ELF-1 (cell line): ENCODE measurements at places on chromosomes 7 and 10.

DNA sequence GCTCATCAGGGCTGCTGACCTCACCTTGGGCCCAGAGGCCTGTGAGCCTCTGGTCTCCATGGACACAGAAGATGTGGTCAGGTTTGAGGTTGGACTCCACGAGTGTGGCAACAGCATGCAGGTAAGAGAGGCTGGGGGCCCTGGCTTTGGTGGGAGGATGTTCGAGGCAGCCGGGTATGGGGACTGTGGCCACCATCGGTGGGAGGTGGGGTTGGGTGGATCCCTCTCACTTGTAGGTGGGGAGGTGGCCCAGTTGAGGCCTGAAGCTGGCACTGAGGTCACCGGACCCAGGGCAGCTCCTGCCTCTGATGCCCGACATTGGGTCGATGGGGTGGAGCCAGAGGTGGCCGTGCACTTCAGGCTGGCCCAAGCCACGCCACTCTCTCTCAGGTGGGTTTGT is 406 bp downstream of the ZP3 start:
- no peak for DNase-seq

DNA sequence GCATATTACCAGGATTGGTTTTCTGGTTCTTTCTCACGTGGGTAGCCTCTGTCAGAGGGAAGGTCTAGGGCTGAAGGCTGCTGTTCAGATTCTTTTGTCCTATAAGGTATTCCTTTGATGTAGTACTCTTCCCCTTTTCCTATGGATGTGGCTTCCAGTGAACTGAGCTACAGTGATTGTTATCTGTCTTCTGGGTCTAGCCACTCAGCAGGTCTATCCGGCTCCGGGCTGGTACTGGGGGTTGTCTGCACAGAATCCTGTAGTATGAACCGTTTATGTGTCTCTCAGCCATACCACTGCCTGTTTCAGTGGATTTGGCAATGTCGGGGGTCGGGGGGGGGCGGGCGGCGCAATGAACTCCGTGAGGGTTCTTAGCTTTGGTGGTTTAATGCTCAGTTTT is 84.5 kb upstream of the C10orf90 start:
- peak; percentile 62 for DNase-seq

GRCh38 chr10:33363106-33363505 is 28.6 kb upstream of the NRP1 start:
- DNase-seq: no peak

GRCh38 chr10:113960617-113961181 is 83.0 kb upstream of the ADRB1 start:
- peak; percentile 44 for DNase-seq

DNA sequence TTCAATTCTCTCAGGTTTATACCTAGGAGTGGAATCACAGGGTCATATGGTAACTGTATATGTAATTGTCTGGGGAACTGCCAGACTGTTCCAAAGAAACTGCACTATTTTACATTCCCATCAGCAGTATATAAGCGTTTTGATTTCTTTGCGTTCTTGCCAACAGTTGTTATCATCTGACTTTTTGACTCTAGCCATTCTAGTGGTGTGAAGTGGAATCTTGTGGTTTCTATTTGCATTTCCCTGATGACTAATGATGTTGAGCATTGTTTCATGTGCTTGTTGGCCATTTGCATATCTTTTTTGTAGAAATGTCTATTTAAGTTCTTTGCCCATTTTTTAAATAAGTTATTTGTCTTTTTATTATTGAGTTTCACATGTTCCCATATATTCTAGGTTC is 44.3 kb upstream of the ZC3HAV1 start:
- DNase-seq: no peak

DNA sequence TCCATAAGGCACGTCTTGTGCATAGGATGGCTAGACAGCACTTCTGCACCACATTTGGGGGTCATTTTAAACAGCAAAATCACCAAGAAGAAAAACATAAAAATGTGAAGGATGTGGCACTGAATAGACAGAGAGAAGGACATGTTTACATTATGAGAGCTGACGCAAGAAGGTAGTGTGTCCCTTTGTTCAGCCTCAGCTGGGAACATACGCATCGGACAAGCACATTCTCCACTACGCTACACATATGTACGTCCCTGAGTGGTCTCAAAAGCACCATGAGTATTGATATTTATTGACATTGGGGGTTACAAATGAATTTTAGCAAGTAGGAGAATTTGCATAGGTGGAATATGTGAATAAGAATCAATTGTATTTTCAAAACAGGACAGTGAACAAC is 20.2 kb downstream of the DDC start:
- DNase-seq: no peak

DNA sequence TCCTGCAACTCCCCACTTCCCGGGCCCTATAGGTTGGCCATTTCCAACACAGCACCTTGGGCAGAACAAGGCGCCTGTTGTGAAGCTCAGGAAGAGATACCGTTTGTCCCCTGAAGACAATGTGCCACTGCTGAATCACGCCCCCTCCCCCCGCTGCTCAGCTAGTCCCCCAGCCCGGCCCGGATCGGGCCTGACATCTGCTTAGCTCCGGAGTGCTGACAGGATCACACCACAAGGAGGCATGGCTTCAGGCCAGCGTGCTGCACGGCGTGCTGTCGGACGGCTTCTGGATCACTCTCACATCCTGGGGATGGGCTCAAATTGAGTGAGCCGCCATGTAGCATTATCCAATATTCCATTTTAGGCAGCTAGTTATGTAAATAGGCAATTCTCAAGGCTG is 62.1 kb upstream of the EFCAB10 start:
- peak; percentile 87 for DNase-seq

DNA sequence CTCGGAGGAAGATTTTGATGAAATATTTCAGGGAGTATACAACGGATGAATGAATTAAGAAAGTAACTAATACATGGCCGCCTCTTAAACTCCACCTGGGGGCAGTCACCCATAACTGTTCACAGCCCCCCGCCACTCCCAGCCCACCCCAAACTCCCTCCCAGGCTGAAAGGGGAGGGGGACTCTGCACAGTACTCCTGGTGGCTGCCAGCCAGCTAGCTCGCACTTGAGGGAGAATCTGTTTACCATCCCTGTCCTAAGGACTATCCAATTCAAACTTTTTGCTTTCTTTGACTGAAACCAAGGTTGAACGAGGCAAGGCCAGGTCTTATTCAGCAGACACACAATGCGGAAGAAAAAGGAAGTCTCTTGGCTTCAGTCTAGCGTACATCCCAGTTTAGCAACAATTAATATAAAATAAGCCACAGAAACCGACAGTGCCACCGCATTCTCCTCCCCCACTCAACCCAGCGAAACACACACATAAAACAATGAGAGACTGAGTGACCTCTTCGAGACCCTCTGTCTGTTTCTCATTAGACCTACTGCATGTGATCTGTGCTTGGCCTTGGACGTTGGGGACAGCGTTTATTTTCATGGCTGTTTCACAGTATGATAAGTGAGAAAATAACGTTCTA is 219.5 kb downstream of the GLI3 start:
- no peak for DNase-seq

GRCh38 chr10:88984525-88984924 is 6.1 kb upstream of the FAS start:
- no peak for DNase-seq

GRCh38 chr7:54813398-54813797 is 54.4 kb upstream of the SEC61G start:
- no peak for DNase-seq

DNA sequence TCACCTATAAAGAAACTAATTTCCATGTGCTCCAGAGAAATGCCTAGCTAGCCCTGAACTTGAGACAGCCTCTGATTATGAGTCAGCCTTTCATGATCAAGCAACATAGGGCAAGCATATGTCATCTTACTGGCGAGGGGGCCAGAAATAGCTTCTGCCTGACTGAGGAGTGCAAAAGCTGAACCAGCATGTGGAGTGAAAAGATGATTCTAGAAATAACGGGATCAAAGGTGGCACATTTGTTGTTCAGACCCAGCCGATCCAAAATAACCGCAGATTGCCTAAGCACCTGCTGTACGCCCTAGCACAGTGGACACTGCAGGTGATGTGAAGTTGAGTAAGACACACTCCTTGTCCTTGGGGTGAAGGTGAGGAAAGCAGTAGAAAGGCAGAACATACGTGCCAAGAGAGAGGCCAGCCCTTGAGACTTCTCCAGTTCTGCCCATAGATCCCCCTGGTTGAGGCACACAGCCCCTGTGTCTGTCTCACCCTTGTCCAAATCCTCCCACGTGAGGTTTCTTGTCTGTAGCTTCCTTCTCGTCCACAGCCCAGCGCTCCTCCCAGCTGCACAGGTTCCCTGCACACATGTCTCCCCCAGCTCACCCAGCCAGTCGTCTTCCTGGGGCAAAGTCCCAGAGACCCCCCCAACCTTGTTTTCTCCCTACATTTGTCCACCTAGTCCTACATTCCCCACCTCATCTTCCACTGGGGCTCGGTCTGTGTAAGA is 2.8 kb upstream of the BCL7B start:
- no peak for DNase-seq

GRCh38 chr10:79316671-79317431 is 30.4 kb upstream of the PPIF start:
- no peak for DNase-seq

GRCh38 chr10:2914741-2915140 is 152.6 kb upstream of the PFKP start:
- no peak for DNase-seq

DNA sequence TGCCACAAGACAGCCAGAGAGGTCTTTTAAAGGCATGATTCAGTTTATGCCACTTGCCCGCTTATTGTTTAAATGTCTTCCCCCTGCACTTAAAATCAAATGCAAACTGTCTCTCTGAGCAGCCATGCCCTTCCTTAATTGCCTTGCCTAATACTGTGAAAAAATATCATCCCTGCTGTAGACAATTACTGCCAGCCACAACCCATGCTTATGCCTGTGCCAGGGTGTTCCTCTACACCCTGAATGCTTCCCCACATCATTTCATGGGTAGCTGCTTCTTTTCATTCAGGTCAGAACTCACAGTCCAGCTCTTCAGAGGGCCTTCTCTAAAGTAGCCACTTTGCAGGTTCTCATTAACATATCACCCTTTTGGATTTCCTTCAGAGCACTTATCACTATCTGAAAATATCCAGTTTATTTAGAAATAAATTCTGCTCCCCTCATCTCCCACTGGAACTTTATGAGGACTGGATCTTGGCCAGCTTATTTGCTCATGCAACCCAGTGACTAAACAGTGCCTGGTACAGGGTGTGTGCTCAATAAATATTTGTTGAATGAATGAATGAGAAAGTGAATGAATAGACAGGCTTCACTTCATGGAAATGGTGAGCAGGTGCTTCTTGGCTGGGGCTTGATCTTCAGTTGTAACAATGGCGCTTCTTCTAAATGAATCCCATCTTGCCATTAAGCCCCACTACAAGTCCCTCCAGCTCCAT is 162.4 kb upstream of the MDFIC start:
- DNase-seq: no peak
